ENCODE measurements at places on chromosomes 13 and 19. TPM values are rescaled to one million over a fixed set of nuclear protein-coding genes. Genes with fewer than 3 reads are reported as not detected.

DNA sequence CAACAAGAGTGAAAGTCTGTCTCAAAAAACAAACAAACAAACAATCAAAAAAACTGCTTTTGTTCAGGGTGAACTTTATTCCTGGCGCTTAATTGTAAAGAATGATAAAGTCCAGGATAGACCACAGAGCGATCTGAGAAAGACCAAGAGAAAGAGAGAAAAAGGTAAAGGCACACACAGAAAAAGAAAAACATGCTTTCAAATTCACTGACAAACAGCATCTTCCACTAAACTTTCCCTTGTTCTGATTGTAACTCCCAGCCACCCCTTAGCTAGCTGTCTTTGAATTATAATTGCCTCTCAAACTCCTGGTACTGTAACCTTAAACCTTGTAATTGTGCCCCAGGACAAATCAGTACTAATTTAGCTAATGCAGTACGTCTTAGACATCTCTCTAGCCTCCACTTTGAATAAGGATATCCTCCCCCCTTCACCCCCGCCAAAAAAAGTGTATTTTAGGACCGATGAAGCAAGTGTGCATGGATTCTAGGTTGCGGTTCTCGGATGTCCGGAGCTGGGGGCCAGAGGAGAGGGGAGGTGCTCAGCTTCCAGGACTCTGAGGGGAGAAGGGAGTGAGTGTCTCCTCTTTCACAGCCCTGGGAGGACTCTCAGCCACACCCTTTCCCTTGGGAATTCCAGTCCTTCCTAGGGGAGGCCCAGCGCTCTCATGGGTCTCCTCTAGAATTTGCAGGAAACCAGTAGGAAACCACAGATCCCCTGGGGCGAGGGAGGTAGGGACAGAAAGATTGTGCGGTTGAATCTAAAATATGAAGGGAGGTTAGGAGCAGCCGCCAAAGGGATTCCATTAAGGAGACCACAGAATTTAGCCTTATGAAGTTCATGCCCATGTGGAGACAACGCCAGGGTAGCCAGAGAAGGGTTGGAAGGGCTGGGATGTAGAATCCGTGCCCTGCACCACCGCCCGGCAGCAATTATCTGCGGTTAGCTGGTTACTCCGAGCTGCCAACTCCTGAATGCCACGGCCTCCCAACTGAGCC is 19.7 kb downstream of the ZNF536 start:
- DNase-seq: no peak

- no peak for DNase-seq
These were observed 4.0 kb downstream of the KLF16 start for GRCh38 chr19:1859331-1859781.

GRCh38 chr19:56507446-56508289 is at the start of gene ZNF471:
TSS of gene ZNF471 (plus strand) at chr19:56507855. CDS start at chr19:56511572, 3,717 bp downstream.
- peak; percentile 99 for DNase-seq

GRCh38 chr13:66461021-66461420 is 769.1 kb downstream of the PCDH9 start:
- no peak for DNase-seq

The ELSPBP1 gene
- total RNA-seq: not detected

The KCNC3 gene
- 2.0 TPM for total RNA-seq
